Germinal center (tissue), 1 donor: ENCODE measurements at places on chromosomes 12 and 14.

- DNase-seq, result no peak
Observed at GRCh38 chr14:103111232-103111868, 11.9 kb upstream of the TNFAIP2 start.

DNA sequence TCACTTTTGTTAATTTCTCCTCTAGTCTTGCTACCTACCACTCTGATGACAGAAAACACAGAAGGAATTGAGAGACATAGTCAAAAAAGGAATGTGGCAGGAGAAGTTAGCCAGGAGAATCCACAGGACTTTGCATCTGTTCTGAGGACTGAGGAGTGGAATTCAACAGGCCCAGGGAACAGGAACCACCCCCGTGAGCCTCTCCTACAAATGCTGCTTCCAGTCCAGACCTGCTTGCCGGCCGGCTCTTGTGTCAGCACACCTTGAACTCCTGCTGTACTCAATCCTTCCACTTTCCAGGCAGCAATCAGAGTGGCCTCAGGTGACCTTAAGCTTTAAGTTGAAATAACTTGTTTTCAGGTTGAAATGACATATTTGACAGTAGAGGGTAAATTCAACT lies 903.1 kb downstream of the BCL11B start:
- DNase-seq, result no peak

- no peak for DNase-seq
Observed at GRCh38 chr14:86050757-86051156, 520.8 kb downstream of the FLRT2 start.

DNA sequence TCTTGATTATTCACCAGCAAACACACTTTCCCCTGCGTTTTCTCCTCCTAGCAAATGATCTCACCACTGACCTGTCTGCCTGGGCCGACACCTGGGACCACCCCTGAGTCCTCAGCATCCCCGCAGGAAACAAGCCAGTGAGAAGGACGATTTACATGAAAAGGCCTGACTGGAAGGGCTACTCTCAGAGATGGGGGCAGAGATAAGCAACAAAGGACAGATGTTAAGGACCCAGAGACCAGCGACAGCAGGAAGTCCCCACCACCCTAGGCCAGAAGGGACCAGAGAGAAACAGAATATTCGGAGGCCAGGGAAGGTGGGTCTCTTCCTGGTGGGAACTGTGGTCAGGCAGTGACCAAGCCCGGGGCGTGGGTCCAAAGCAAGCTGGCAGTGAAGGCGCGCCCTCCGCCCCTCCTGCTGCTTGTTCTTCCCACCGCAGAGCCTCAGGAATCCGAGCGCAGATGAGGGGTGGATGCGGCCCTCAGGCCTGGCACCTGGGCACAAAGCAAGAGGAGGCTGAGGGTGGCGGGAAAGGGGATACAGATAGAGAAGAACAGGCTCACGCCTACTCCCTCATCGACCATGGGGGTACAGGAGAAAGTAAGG lies 55.8 kb downstream of the STX2 start:
- DNase-seq, result no peak

GRCh38 chr12:14959463-14959862 lies 1.9 kb downstream of the ARHGDIB start:
- DNase-seq, result peak; percentile 26

GRCh38 chr14:54350203-54350602 lies 46.6 kb upstream of the CDKN3 start:
- DNase-seq, result no peak

GRCh38 chr14:70955543-70956480 lies 48.6 kb downstream of the PCNX1 start:
- DNase-seq, result no peak

GRCh38 chr12:101521136-101521535 lies 46.0 kb downstream of the SPIC start:
- DNase-seq, result no peak

- peak; percentile 55 for DNase-seq
Observed at GRCh38 chr12:25155022-25155576, 39.9 kb downstream of the DNAI7 start.

DNA sequence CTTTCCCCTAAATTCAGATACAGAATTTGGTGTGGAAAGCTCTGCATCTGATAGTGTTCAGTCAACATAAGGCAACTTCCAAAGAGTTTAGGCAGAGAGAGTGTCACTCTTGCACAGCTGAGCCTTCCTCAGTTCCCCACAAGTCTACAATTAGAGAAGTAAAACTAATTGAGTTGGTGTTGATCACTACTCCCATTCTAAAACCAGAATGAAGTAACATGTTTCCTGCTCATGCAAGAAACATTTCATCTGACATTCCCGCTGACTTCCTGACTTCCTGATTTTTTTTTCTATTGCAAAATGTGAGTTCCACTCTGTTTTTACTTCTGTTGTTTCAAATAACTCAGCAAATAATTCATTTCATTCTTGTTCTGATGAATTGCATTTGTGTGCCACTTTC lies 271.0 kb downstream of the ALG10B start:
- no peak for DNase-seq

- DNase-seq, result no peak
Observed at GRCh38 chr12:108696111-108696995, 35.0 kb downstream of the CORO1C start.

DNA sequence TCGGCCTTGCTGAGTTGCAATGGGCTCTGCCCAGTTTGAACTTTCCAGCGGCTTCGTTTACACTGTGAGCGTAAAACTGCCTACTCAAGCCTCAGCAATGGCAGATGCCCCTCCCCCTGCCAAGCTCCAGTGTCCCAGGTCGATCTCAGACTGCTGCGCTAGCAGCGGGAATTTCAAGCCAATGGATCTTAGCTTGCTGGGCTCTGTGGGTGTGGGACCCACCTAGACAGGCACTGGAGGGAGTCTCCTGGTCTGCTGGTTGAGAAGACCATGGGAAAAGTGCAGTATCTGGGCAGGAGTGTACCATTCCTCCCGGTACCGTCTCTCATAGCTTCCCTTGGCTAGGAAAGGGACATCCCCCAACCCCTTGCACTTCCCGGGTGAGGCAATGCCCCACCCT lies 88.2 kb downstream of the KLHL28 start:
- no peak for DNase-seq

DNA sequence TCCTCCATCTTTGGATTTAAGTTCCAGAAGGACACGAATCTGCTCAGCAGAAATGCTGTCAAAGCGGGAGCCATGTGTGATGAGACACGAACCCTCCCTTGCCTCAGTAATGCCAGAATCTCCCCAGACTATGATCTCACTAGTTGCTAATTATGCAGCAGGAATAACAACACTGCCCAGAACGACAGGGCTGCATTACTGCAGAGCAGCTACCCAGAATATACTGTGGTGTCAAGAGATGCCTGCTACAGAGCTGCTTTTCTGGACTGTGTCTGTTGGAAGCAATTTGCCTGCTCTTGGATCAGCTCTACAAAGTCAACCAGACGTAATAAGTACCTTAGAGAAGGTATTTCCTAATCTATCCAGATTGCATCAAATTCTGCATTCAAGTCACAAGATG lies 5.5 kb downstream of the CSRNP2 start:
- no peak for DNase-seq

DNA sequence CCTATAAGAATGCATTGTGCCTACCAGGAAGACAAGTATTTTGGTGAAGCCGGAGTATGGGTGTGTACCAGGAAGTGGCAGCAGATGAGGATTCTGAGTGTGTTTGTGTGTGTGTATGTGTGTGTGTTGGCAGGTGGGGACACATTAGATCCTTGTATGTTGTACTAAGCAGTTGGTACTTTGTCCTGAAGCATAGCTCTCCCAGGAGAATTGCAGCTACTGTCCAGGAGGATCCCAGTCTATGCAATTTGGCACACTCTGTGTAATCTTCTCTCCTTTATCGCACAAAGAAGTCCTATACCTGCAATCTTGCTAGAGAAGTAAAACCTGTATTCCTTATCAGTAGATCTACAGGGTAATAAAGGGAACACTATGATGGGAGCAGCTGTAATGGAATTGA lies 276.5 kb downstream of the PAWR start:
- DNase-seq, result no peak

DNA sequence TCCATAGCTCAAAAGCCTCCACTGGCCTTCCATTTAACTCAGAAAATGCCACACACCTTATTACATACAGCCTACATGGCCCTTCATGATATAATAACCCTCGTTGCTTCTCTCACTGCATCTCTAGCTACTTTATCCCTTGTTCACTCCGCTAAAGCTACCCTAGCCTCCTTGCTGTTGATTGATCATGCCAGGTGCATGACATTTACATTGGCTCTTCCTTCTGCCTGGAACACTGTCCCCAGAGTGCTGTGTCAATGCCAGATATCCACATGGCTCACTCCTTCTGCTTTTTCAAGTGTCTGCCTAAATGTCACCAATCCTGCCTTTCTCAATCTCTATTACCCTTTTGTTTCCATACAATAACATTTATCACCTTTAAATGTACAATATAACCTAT lies 58.3 kb downstream of the CAND1 start:
- DNase-seq, result no peak

- peak; percentile 77 for DNase-seq
Observed at GRCh38 chr12:11553871-11554533, 95.5 kb upstream of the ETV6 start.

DNA sequence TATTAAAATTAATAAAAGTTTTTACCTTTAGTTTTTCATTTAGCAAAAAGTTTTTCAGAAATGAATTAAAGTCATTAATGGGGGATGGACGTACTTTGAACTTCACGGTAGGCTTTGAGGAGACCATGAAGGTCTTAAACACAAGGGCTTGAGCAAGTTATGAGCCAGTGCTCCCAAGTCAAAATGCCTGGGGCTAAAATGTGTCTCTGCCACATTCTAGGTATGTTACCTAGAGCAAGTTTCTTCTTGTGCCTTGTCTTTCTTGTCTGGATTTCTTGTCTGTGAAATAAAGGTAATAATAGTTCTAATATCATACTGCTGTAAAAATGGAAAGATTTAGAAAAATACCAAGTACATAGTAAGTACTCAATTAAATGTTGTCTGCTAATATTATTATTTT lies 132.7 kb upstream of the USP15 start:
- no peak for DNase-seq

- DNase-seq, result no peak
Observed at GRCh38 chr14:75315144-75315543, 36.5 kb downstream of the FOS start.

GRCh38 chr12:66679461-66680084 lies 697 bp upstream of the GRIP1 start:
- DNase-seq, result no peak

- DNase-seq, result no peak
Observed at GRCh38 chr12:10654003-10654402, 19.8 kb downstream of the STYK1 start.

DNA sequence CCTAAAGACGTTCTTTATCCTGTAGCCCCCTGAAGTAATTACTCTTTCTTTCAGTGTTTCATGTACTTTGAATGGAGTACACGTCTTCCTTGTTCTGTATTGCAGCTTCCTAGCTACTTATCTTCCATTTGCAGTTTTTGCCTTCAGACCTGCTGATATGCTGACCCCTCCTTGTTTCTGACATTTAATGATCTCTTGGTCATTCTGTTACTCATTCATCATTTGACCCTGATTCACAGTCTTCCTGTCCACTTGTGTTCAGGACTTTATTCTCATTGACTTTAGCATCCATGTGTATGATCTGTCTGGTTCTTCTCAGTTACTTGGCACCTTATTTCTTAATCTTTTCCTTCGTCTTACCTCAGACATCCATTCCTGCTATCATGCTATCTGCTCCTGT lies 22.2 kb downstream of the CPSF2 start:
- no peak for DNase-seq

DNA sequence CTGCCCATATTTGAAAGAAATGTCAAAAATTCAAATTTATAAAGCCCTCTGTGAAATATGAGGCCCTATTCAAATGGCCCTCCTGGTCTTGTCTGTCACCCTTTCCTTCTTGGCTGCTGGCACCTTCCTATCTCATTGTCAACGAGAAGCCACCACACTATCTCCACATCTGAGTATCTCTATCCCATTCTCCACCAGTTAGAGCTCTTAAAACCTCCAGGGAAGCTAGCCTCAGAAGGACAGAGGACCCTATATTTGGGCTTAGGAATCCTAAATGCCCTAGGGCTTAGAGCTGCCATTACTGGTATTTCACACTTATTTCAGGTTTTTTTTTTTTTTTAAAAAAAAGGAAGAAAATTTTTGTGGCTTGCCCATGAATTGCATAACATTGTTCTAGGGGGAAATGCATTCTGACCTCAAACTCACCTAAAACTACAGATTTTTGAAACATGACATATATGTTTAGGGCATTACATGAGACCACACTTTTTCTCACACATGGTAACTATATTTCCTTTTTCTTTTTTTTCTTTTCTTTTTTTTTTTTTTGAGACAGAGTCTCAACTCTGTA lies 25.0 kb downstream of the SLC25A21 start:
- no peak for DNase-seq

DNA sequence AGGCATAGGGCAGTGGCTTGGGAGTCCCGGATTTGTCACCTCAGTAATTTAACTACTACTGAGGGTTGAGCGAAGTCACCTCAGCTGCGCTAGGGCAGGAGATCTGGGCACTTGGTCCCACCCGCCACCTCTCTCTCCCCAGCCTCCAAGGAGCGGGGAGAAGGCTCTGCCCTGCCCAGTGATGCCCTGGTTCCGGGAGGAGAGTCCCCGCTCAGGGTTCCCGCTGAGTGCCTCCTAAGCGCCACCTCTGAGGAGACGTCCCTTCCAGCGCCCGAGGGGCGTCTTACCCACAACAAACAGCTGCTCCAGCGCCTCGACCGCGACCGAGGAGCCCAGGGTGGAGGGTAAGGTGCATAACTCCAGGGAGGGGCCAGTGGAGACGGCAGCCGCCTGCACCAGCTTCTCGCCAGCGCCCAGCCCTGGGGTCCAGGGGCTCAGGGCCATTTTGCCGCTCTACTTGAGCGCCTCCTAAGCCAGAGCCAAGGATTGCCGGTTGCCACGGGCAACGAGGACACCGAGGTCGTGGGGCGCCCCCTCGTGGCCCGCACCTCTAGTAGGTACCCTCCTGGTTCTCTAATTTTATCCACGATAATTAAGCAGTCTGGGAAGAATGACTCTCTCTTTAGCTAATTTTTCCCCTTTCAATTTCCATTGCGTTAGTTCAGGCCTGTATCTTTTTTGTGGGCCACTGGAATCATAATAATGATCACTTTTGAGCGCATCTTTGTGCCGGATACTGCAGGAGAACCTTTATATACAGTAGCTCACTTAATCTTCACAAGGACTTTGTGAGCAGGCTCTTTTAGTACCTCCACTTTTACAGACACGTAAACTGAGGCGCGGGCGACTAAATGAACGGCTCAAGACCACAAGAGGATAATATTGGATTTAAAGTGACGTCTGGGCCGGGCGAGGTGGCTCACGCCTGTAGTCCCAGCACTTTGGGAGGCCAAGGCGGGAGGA lies at the start of gene CCDC175:
TSS of gene CCDC175 (minus strand) at position 481 of the 963 bp plus-strand sequence. CDS start at position 444, 37 bp downstream.
- DNase-seq, result peak; percentile 78

- no peak for DNase-seq
Observed at GRCh38 chr12:113318900-113319628, 15.8 kb downstream of the SLC8B1 start.

GRCh38 chr12:26327975-26328644 lies 132.7 kb downstream of the SSPN start:
- DNase-seq, result peak; percentile 59

DNA sequence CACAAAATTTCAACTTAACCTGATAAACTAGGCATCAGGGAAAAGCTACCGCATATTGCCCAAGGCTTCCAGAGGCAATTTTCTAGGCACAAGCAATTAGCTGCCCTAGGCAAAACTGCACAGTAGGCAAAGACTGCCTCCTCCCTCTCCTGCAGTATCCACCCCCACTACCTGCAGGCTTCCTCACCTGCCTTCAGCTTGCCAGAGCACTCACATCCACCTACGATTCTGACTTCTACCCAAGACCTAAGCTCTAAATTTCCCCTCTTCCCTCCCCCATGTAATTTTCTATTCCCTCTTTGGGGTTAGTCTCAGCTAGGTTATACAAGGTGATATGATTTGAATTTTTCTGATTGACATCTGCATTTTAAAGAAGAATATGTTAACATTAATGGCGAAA lies 21.9 kb upstream of the CCDC196 start:
- DNase-seq, result no peak

- DNase-seq, result no peak
Observed at GRCh38 chr12:49875115-49875720, 28.5 kb downstream of the FAIM2 start.
